ENCODE measurements at places on chromosomes 7 and 10.

DNA sequence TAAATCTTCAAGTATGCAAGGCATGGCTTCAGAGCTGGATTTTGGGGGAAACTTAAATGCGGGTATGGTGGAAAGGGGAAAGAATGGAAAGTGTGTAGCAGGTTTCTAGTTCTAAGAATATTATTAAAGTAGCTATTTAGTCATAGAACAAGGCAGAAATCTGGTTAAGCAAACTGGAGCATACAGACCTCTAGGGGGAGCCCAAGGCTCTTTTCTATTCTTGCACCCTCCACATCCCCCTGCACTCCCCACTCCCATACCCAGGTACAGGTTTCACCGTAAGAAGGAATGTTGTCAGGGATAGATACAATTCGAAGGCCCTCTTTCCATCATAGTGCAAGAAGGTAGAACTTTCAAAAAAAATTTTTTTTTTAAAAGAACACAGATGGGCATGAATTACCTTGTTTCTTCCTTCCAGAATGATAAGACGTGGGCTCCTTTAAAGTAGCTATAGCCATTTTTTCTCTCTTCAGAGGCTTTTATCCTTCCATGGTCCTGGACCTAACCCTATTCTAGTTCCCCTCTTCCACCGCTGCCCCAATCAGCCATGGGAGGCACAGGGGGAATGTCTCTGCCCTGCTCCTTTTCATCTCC is 41.5 kb upstream of the SMIM30 start:
- DNase-seq = peak; percentile 26

DNA sequence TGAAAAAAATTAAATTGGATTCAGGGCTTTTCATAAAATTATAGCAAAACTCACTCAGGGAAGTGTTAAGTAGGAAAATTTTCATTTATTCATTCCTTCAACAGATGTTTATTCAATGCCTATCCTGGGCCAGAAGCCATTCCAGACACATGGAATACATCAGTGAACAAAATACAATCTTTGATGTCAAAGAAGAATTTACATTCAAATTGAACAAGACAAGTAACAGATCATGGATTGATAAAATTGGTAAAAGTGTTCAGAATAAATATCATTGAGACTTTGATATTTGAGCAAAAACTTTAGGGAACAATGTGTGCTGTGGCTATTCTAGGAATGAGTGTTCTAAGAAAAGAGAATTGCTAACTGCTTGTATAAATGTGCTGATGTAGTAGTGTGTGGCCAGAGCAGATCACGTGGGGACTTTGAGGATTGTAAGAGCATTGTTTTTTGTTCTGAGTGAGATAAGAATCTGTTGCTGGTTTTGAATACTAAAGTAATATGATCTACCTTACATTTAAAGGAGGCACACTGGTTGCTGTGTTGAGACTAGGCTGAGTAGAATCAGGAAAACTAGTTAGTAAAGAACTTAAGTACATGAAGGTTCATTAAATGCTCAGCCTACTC is 957.2 kb downstream of the PCDH15 start:
- DNase-seq = no peak

- DNase-seq = no peak
Observed at GRCh38 chr10:43390759-43391158, 18.2 kb downstream of the HNRNPF start.

- DNase-seq = no peak
Observed at GRCh38 chr7:156778201-156778600, 114.8 kb downstream of the LMBR1 start.

DNA sequence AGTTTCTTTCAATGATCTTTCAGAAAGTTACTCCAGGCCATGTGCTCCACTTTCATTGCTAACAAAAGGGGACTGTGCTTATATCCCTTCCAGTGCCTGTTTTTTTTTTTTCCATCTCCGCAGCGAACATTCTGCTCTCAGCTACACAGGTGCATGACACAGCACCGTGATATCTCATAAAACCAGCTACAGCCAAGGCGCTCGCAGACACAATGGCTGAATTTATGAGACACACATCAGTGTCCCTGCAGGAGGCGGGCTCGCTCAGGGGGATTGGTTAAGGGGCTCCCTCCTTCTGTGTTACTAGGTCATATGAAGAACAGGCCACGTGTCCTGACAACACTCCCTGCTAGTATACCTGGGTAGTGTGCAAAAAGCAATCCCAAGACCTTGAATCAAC is 245.5 kb downstream of the SKAP2 start:
- DNase-seq = no peak

DNA sequence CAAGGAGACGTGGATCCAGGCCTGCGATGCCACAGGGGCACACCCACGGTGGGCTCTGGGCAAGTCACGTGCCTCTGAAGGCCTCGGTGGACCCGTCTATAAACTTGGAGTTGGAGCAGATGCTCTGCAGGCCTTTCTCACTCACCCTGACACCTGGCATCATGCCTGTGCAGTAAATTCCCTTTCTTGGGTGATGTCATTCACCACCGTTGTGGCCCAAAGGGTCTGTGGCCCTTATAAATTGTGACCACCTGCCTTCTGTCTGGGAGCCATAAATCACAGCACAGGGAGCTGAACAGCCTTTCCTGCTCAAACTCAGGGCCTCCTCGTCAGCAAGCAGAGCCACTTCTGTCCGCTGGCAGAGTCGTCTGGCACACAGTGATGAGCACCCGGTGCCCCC is 52.2 kb downstream of the GPAM start:
- DNase-seq = no peak

DNA sequence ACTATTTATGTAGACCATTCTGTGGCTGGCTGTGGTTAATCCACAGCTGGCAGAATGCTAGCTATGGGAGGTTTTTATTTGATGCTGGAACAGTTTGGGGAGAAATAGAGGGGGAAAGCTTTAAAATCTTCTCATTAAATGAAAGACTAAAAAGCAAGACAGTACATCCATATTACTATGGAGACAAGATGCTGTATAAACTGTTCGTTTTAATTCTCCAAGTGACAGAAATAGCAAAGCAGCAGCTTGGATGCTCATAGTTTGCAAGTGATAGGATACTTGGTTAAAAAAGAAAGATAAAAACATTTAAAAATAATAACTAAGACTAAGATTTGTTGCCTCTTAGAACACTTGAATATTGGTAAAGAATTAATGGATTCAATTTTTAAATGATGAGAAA is 304.9 kb upstream of the KAT6B start:
- DNase-seq = no peak

GRCh38 chr7:150788474-150789269 is 11.5 kb downstream of the TMEM176B start:
- DNase-seq = no peak

Measured in NCI-H1105 (cell line).